ENCODE measurements at places on chromosomes 3 and 15.

DNA sequence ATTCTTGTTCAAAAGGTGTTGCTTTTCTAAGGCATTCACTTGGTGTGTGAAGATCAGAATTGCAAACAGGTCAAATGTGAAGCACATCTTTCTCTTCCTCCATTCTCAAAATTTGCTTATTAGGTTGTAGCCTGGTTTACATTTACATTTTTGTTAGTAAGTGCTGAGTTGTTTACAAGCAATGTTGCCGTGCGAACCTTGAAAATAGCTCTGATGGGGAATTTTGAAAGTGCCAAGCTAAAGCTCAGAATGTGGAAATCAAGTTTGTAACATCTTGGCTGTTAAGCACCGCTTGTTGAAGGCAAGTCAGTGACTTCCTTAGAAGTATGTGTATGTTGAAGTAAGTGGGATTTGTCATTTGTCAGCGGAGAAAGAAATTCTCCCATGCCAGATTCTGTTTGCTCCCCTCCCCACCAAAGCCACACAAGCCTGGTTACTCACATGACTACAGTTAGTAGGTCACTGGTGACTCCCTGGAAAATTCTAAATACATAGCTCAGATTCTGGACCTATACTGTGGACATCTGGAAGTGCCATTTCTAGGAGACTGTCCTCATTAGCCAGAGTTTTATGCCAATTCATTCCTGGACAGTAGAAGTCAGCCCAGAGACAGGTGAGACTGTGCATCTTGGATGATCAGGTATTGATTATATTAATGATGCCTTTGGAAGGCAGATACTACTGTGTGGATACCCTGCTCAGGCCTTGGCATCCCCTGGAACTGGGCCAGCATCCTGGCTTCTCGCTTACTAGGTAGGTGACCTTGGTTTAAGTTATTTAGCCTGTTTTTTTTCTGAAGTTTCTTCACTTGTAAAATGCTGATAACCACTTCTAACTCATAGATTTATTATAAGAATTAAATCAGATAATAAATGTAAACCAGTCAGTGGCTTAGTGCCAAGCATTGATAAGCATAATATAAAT is 390.6 kb upstream of the SEMA6D start:
- no peak for DNase-seq

DNA sequence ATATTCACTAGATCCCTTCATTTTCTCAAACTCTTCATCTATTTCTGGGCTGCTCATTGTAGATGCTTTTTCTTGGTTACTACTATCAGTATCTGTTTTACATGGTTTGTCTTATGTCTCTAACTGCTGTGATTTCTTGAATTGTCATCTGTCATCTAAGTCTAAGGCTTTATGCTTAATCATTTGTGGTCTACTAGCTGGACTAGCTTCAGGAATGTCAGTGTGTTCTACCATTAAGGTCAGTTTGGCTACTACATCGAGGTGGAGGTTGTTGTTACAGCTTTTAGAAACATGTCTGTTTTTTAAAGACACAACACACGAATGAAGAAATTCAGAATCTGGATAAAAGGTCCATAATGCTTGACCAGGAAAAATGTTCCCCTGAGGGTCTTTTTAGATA is 82.2 kb downstream of the ABI3BP start:
- no peak for DNase-seq

DNA sequence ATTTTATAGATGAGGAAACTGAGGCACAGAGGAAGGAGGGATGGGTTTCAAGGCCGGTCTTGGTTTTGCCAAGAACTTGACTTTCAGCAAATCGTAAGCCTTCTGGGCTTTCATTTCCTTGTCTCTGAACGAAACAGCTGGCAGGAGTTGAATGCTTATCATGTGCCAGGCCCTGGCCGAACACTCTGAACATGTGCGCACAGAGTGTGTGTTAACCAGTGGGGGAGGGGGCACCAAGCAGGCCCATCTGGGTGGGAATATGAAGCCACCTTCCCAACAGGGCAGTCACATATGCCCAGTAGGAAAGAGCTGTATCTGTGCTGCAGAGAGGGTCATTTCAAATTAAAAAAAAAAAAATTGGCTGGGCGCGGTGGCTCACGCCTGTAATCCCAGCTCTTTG is 29.3 kb downstream of the ZNF710 start:
- no peak for DNase-seq

DNA sequence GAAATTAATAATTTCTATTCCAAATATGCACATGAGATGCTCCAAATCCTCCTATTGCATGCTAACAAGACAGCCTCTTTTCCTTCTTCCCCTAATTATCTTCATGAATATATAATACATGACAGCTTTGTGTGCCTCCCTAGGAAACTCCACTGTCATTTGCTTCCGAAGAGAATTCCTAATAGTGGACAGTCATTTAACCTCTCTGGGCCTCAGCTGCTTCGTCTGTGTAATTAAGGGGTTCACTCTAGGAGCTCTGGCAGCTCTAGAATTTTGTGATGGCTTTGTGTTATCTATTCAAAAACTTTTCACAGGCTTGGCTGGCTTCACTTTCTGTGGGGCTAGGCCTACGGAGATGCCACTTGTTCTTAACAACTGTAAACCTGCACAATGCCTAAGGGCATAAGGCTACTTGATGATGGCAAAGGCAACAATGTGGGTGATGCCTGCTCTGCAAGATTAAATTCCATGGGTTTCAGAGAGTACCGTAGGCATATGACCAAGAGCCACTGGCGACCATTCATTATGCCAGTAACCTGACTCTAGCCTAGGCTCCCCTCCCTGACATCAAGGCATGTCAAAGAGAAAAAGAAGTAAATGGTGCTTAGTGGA is 333.8 kb upstream of the UMPS start:
- no peak for DNase-seq

DNA sequence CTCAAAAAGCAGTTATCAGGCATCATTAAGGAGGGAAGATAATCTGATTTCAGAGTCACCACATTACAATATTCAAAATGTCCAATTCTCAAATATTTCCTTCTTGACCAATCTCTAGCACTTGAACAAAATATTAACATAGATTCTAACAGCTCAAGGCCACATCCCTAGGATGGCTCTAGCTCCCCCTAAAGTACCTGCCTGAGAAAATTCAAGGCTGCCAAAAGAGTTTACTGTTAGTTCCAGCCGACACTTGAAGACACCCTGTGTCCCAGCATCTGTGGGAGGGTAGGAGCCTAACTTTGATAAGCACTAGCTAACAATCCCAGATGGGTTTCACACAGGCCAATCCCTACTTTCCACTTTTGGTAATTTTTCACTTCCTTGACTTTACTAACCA is 10.4 kb downstream of the NSMCE3 start:
- DNase-seq = no peak

GRCh38 chr15:89648106-89649012 is 6.9 kb downstream of the KIF7 start:
- no peak for DNase-seq

DNA sequence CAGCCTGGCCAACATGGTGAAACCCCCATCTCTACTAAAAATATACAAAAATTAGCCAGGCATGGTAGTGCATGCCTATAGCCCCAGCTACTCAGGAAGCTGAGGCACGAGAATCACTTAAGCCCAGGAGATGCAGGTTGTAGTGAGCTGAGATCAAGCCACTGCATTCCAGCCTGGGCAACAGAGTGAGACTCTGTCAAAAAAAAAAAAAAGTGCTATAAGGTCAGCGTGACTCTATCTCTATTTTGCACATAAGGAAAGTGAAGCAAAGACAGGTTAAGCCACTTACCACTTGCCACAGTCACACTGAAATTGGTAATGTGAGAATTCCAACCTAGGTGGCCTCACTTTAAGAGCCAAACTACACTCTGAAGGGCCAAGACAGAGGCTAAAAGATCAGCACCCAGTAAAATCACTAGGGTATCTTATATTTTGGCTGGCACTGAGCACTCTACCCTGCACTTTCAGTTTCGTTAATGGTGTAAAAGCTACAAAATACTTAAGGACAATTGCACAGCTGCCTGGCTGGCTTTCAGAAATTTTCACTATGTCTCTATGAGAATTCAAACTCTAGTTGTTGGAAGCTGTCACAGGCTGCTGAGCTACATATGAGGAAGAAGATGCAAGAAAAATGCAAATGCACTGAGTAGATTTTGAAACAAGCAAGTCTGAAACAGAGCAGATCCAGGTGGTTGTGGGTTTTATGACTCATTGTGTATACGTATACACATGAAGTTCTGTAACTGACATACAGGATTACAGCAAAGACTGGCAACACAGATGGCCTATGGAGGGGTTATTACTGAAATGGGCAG is 32.7 kb downstream of the TRANK1 start:
- peak; percentile 88 for DNase-seq

- DNase-seq = no peak
These were observed 254.6 kb upstream of the RBMS3 start for GRCh38 chr3:29026286-29026685.

GRCh38 chr3:69085168-69085832 is 563 bp downstream of the ARL6IP5 start:
- DNase-seq = peak; percentile 31

GRCh38 chr3:14462738-14463137 is 60.3 kb downstream of the SLC6A6 start:
- no peak for DNase-seq

DNA sequence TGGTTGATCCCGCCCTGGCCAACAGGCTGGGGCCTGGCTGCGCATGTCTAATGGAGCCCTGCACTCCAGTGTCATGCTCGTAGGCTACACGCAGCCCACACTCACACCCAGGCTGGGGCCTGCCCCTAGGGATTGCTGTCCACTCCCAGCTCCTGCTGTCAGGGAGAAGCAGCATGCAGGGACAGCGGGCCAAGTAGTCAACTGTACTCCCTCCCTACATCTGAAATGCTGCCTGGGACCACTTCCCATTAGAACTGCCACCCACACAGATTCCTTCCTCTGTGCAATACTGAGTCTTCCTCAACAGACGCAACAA is 16.1 kb downstream of the ALS2CL start:
- no peak for DNase-seq
